ENCODE measurements at places on chromosomes 4 and X. TPM values are rescaled to one million over a fixed set of nuclear protein-coding genes. Genes with fewer than 3 reads are reported as not detected.
A peak's percentile ranks its signal among the peaks of the same experiment; 100 is the strongest.

The CTAG2 gene
- total RNA-seq: not detected

- no peak for DNase-seq
These were observed 241.0 kb downstream of the SLC39A8 start for GRCh38 chr4:102104278-102104677.

DNA sequence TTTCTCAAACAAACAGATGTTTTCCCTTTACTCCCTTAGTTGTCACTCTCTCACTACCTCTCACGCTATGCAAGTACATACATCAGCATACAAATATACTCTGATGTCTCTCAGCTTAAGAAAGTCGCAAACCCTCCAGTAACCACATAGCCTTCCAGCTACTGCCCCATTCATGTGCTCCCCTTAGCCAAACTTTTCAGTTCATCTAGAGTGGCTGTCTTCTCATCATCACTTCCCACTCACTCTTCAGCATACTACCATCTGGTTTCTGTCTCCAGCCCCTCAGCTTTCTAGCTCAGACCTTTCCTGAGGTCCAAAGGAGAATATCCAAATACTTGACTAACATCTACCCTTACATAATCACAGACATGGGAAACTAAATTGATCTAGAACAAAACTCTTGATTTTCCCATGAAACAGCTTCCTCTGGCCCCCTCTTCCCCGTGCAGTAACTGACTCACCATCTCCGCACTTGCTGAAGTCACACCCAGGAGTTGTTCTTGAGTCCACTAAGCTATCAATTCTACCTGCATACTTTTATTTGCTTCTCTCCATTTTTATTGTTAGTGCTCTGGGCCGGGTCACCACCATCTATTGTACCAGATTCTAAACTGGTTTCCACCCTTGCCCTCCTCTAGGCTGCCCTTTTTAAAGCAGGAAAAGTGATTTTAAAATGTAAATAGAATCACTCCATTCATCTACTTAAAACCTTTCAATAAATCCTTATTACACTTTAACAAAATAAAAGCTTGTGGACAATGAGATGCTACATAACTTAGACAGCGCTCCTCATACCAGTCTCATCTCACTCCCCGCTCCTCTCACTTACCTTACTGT, 57.2 kb downstream of the CASP6 start:
- no peak for DNase-seq

- DNase-seq: no peak
These were observed 27.4 kb upstream of the TMPRSS11B start for GRCh38 chr4:68272860-68273259.

The KLF3 gene
- total RNA-seq: 48.5 TPM

- DNase-seq: no peak
These were observed 200.7 kb upstream of the PDE5A start for GRCh38 chr4:119829326-119829725.

The UGT2B15 gene
- 0.98 TPM for total RNA-seq

GRCh38 chrX:9677098-9677739, 88.4 kb downstream of the GPR143 start:
- DNase-seq: no peak

The PRSS12 gene
- 2.2 TPM for total RNA-seq

The MAGEB2 gene
- not detected for total RNA-seq

- peak; percentile 88 for DNase-seq
These were observed 61.3 kb downstream of the HS3ST1 start for GRCh38 chr4:11367371-11367770.

DNA sequence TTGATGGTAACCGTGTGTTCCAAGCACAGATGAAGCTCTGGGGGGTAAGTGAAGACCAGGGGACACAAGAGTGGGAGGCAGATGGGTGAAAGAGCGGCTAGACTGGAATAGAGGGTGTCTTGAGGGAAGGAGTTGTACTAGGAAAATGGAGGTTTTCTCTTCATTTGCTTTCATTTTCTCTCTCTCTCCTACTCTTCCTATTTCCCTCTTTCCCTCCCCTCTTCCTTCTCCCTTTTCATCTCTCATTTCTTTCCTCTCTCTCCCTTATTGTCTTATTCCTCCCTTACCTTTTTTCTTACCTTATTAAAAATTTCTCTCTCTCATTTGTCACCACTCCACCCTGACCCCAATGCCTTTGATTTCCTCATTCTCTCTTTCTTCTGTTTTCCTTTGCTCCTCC, 3.0 kb downstream of the ITGB1BP2 start:
- DNase-seq: no peak

DNA sequence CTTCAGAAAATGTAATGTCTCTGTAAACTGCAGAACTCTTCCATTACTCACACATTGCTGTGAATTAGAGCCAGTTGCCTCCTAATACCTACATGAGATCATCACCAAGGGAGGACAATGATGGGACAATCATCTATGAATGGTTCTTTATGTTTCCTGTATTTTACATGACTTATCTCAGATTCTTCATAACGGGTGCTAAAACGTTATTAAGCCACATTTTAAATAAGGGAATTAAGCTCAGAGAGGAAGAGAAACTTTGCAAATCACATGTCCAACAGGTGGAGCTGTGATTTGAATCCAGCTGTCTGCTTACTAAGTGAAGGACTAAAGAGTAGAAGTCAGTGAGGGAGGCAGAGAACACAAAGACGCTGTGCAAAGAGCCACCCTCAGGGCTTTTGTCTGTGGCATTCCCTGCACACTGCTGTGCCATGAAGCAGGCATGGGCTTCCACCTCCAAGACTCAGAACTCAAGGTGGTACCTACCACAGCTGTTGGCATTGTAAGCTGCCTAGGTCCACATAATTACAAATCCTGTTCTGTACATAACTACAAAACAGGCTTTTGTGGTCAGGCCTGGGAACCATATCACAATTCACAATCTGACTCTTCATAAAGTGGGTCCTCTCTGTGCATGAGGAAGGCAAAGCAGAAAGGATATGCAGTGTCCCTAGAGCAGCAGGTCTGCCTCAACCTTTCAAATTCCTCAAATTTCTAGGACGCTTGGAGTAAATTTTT, 12.8 kb downstream of the TBC1D9 start:
- no peak for DNase-seq

DNA sequence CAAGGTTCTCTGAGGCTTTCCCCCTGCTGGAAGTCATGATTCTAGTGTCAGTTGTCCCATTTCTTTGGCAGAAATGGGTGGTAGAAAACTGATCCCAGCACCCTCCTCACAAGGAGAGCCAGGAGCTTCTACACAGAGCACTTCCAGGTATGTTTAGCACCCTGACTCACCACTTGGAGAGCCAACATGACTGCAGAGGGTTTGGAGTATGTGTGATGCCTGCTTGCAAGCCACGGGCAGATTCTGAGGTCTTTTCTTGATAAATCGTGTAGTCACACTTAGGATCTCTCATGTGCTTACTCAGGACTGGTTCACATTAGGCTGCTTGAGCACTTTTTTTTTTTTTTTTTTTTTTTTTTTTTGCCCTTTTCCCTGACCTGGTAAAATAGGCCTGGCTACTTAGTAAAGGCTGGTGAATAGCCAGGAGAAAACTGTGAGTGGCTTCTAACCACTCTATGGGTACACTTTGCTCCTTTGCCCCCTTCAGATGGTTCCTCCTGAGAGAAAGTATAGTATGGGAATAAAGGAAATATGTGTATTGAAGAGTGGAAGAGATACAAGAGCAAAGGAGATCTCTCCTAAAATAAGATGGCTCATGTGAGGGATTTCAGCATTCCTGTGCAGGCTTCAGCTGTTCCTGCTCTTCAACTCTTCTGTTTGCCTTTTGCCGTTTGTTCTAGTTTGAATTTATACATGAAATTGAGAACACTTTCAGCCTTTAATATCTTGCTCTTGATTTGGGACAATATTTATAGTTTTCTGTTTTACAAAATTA, 103.6 kb downstream of the EMCN start:
- no peak for DNase-seq

The HDX gene
- total RNA-seq: 7.9 TPM

GRCh38 chr4:43855283-43855682, 593.3 kb downstream of the KCTD8 start:
- DNase-seq: no peak

GRCh38 chr4:46947541-46947940, 38.5 kb upstream of the COX7B2 start:
- DNase-seq: no peak

GRCh38 chr4:92455951-92456350, 152.2 kb downstream of the GRID2 start:
- DNase-seq: no peak

The VSIG1 gene
- total RNA-seq: not detected

GRCh38 chrX:65601530-65602220, 65.8 kb upstream of the MSN start:
- peak; percentile 77 for DNase-seq

DNA sequence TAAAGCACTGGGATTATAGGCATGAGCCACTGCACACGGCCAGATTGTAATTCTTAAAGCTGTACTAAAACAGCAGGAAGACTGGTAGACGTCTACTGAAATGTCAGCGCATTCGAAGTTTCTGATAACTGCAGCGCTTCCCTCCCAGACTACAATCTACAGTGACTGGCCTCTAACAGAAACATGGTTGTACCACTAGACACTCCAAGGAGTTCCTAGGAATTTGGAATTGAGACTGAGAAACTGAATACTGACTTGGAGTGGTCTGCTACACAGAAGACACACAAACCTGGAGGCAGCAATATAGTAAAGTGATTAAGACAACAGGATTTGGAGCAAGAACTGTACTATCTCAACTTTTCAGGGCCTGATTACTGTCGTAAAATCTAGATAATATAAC, 937 bp downstream of the HELQ start:
- DNase-seq: no peak

The ARAF gene
- total RNA-seq: 27.9 TPM

The FANCB gene
- total RNA-seq: 0.96 TPM

The SYP gene
- 2.7 TPM for total RNA-seq

DNA sequence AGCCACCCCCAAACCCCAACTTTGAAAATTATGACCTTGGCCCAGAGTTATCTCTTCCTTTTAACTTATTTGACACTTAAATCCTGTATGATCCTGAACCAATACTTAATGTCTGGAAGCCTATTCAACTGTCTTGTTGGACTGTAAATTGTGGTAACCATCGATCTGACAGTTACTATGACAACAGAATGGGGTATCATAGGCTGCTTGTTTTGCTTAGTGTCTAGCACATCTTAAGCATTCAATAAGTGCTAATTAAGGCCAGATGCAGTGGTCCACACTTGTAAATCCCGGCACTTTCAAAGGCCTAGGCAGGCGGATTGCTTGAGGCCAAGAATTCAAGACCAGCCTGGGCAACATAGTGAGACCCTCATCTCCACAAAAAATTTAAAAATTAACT, 175.0 kb downstream of the APBB2 start:
- DNase-seq: no peak

The MAGIX gene
- 4.9 TPM for total RNA-seq

- DNase-seq: no peak
These were observed 173.2 kb downstream of the BEND2 start for GRCh38 chrX:18047491-18047890.

The HOPX gene
- total RNA-seq: 9.8 TPM

The GAGE12J gene
- total RNA-seq: not detected

- DNase-seq: no peak
These were observed 23.7 kb upstream of the FAM47B start for GRCh38 chrX:34918856-34919255.

GRCh38 chr4:24103434-24104157, 213.7 kb upstream of the PPARGC1A start:
- no peak for DNase-seq

DNA sequence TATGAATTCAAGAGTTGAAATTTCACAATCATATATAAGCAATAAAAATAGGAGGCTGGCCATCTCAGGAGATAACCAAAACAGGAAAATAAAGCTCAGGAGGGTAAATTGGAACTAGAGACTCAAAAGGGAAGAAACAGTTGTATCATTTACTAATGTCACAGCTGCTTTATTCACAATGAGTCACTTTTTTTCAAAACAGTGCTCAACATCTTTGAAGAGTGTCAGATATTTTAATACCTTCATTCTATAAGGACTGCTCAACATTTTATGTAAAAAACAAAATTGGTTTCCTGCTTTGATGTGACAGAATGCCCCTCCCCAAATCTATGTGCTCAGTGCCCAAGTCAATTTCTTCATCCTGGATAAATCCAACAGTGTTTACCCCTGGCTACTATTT, 97.7 kb downstream of the DDX60 start:
- DNase-seq: no peak

The RFC1 gene
- total RNA-seq: 39.3 TPM

GRCh38 chr4:129369361-129370010, 273.5 kb downstream of the C4orf33 start:
- DNase-seq: no peak

DNA sequence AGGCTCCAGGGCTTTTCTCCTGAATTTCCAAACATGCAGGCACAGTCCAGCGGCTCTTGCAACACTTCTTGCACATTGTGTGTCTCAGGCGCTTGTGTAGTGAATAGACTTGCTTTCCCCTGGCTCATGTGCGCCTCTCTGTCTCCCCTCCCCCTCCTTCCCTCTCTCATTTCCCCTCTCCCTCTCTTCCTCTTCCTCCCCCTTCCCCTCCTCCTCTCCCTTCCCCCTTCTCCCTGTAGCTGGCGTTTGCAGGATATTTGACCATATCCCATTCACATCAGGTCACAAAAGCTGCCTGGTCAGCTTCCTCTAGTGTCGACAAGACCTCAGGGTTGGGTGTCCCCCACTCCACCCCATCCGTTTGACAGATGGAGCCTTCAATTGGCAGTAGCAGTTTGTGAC, 2.4 kb downstream of the CHST7 start:
- DNase-seq: no peak

The SLC25A14 gene
- 18.4 TPM for total RNA-seq

GRCh38 chr4:165328708-165329107, 1.2 kb downstream of the MSMO1 start:
- DNase-seq: no peak

GRCh38 chr4:149176039-149176438, 639.6 kb downstream of the IQCM start:
- DNase-seq: no peak

GRCh38 chr4:187668526-187669082, 327.0 kb upstream of the ZFP42 start:
- DNase-seq: no peak

The CT47B1 gene
- total RNA-seq: not detected

The XAGE2 gene
- not detected for total RNA-seq

- no peak for DNase-seq
These were observed 354.3 kb downstream of the GPAT3 start for GRCh38 chr4:83890231-83890630.

GRCh38 chr4:85807247-85807950, 332.4 kb downstream of the ARHGAP24 start:
- no peak for DNase-seq

- DNase-seq: no peak
These were observed 200.2 kb downstream of the SMARCA1 start for GRCh38 chrX:129323115-129323514.

All from breast epithelium (tissue), 4 donors.